ENCODE measurements at places on chromosomes 3 and 15. TPM values are rescaled to one million over a fixed set of nuclear protein-coding genes. Genes with fewer than 3 reads are reported as not detected.

DNA sequence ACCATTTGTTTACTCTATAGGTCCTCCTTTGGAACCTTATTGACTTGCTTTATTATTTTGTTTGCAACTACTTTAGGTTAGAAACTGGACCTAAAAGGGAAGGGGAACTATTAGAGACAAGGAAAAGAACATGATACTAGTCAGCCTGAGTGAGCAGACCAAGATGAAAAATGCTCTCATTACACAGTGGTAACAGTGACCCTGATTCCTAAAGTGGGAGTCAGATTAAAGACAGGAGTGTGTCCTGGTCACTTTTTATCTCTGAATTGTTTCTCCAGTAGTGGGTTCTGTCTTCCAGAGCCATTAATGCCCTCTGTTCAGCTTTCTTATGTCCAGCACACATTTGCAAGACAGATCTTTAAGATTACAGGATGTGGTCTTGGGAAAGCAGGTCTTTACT is 124.1 kb downstream of the TMEM108 start:
- no peak for DNase-seq

DNA sequence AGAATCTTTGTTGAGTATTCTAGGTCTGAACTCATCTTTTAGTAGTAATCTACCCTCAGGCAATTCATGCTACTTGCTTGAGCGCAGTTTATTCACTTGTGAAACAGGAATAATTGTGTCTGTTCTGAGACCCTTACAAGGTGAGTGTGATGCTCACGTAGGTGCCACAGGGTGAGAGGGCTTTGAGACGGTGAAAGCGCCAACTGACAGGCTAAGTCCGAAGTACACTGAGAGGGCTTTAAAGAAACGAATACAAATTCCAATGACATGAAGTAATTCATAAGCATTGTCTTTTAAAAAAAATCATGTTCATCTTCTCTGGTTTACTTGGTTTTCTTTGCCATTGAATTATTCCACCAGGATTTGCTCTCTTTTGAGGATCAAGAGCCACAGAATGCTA is 393.7 kb upstream of the RGMA start:
- no peak for DNase-seq

GRCh38 chr15:99369196-99369595 is 117.9 kb downstream of the LRRC28 start:
- no peak for DNase-seq

DNA sequence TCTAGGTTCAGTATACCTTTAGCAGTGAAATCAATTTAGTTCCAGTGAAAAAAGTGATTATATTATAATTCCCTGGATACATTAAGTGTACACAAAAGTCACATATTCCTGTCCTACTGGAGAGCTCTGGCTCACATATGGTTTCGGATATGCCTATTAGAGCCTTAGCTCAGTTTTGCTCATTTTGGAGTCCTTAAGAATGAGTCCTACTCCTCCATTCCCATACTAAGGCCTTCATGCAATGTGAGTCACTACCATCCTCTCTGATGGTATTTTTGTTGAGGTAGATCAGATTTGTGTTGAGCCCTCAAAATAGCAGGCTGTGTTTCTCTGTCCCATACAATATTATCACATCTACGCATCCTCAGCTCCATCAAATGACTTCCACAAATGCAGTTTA is 294.2 kb upstream of the COL8A1 start:
- DNase-seq, result no peak

DNA sequence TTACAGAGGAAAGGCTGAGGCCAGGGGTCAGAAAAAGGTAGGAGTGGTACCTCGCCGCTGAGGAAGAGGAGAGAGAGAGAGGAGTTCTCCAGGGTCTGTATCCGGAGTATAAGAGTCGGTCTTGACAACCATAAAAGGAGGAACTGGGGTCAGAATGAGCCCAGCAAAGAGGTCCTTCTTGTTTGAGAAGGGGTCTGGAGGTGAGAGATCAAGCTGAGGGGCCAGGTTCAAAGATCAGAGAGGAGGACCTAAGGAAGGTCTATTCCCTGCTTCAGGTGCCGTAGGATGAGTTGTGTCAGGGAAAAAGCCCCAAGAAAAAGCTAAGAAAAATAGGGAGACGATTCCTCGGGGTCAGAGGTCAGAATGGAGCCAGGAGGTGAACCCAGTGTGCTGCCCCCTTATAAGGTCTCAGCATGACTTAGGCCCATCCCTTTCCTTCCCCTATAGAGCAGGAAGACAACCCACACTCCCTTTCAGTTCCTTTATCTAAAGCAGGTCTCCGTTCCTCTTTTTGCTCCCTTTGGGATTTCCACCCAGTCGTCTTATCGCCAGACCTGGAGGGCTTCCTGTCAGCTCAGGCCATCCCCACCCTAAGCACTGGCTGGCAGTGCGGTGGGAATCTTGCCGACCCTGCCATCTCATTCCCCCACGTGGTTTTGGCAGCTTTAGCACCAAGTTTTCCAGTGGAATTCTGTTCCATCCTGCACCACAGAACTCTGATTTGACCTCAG is 651 bp downstream of the MTMR14 start:
- DNase-seq, result no peak

GRCh38 chr3:45978006-45978761 is 17.4 kb downstream of the FYCO1 start:
- DNase-seq, result no peak

DNA sequence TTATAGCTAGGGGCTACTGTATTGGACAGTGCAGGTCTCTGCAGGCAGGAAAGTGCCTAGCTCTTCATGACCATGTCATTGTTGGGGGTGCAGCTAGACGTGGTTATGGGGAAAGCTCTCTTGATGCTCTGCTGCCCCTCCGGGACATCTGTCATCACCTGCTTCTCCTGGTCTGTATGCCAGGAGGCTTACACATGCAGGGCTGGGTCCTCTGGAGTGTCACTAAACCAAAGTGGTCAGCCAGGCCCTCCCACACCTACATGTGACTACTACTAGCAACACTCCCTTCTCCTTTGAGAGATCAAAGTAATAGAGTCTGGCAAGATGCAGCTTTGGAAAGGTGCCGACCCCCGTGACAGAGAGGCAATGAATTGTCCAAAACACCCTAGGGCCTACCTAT is 98.5 kb downstream of the SST start:
- DNase-seq, result no peak

DNA sequence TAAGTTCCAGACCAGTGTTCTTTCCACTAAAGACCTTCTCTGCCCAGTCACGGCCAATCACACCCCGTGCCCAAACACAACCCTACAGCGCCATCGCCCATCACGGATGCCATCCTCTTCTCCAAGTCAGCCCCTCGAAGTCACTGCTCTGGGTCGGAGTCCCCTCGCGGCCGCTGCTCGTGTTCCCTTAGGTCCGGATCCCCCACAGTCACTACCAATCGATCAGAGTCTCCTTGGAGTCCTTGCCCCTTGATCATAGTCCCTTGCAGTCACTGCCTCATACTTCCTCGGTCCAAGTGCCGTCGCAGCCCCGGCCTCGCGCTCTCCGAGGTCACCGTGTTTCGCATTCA is 461 bp downstream of the PCYT1A start:
- DNase-seq, result no peak

DNA sequence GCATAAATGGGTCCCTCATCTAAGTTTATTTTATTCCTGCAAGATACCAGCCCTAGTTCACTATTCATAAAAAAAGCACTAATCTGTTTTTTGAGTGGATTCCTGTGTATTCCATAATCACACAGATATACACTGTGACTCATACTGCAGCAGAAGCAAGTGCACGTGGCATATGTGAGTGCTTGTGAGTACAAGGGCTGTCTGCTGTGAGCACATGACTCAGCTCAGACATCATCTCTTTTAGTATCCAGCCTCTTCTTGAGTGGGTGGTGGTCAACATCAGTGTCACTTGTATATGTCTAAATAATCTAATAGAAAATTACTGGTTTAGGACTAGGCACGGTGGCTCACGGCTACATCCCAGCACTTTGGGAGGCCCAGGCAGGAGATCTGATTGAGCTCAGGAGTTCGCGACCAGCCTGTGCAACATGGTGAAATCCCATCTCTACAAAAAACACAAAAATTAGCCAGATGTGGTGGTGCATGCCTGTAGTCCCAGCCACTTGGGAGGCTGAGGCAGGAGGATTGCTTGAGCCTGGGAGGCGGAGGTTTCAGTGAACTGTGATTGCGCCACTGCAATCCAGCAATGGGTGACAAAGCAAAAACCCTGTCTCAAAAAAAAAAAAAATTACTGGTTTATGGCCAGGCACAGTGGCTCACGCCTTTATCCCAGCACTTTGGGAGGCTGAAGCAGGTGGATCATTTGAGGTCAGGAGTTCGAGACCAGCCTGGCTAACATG is 49.8 kb downstream of the NIPA2 start:
- no peak for DNase-seq

- no peak for DNase-seq
Observed at GRCh38 chr3:58804914-58805313, 138.3 kb upstream of the FAM3D start.

- no peak for DNase-seq
Observed at GRCh38 chr15:39874890-39875549, 45.0 kb downstream of the GPR176 start.

DNA sequence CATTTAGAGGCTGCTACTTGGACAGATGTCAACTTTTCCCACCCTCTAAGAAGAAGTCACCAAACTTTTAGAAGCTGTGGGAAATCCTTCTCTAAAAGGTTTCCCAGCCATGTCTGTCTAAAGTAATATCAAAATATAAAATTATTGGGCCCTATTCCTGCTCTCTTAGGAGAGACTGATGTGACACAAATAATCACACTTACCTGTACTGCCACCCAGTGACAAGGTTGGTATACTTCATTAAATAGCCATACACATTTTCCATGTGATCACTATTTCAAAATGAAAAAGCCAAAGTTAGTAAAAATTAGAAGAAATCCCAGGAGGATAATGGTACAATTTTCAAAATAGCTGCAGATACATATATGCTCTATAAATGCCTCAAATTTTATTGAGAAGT is 12.6 kb downstream of the OSBPL11 start:
- DNase-seq, result no peak

DNA sequence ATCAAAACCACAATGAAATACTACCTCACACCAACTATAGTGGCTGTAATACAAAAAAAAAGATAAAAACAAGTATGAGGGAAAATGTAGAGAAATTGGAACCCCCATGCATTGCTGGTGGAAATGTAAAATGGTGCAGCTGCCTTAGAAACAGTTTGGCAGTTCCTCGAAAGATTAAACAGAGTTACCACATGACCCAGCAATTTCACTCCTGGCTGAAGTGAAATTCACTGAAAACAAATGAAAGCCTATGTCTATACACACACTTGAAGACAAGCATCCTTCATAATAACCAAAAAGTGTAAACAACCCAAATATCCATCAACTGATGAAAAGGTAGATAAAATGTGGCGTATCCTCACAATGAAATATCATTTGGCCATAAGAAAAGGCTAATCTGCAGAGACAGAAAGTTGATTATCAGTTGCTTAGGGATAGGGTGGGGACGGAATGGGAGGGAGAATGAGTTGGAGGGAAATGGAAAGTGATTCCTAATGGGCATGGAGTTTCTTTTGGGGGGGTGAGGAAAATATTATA is 20.1 kb upstream of the RASA2 start:
- DNase-seq, result no peak

- no peak for DNase-seq
Observed at GRCh38 chr3:152621006-152621868, 213.7 kb upstream of the P2RY1 start.

DNA sequence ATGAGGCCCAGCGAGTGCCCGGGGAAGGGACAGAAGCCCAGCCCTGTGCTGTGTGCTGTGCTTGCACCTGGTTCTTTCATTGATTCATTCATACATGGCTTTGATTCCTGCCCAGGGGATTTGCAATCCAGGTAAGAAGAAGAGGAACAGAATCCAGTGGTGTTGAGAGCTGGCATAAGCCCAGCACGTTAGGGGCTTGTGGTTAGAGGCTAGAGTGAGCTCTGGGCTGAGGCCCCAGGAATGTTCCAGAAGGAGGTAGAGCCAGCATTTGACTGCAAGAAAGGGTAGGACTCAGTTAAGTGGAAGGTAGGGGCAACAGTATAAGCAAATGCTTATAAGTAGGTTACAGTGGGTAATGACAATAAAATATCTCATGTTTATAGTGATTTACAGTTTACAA is 2.3 kb downstream of the VWA5B2 start:
- no peak for DNase-seq

- DNase-seq, result no peak
Observed at GRCh38 chr3:59970376-59970775, 920.6 kb upstream of the CFAP20DC start.

DNA sequence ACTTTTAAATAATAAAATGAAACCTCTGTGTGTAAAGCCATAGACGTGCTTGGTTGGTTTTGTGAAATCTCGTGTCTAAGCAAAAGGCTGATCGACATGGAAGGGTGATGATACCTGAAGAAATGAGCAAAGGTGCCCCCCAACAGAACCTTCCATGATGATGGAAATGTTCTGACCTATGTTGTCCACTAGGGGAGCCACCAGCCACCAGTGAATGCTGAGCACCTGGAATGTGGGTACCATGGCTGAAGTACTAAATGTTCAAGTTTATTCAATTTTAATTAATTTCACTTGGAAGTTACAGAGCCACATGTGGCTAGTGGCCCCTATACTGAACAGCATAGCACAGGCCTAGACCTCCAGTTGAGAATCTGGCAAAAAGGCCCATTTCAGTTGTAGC is 158.8 kb downstream of the POLR2M start:
- no peak for DNase-seq

GRCh38 chr3:99544786-99545281 is 93.6 kb upstream of the COL8A1 start:
- DNase-seq, result no peak

DNA sequence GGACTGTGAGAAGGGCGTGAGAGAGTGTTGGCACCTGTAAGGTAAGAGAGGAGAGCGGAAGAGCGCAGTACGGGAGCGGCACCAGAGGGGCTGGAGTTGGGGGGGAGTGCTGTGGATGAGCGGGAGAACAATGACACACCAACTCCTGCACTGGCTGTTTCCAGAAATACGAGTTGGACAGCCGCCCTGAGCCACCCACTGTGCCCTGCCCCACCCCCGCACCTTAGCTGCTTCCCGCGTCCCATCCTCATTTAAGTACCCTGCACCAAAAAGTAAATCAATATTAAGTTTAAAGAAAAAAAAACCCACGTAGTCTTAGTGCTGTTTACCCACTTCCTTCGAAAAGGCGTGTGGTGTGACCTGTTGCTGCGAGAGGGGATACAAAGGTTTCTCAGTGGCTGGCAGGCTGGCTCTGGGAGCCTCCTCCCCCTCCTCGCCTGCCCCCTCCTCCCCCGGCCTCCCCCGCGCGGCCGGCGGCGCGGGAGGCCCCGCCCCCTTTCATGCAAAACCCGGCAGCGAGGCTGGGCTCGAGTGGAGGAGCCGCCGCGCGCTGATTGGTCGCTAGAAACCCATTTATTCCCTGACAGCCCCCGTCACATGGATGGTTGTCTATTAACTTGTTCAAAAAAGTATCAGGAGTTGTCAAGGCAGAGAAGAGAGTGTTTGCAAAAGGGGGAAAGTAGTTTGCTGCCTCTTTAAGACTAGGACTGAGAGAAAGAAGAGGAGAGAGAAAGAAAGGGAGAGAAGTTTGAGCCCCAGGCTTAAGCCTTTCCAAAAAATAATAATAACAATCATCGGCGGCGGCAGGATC is at the start of gene SOX2:
Gene SOX2 (plus strand): TSS at position 601 of the 811 bp plus-strand sequence. CDS start 436 bp downstream, outside the sequence.
- DNase-seq, result peak; percentile 61

SAMMSON gene
- not detected for polyA plus RNA-seq

CHST2 gene
- 23.1 TPM for polyA plus RNA-seq

TRIM42 gene
- polyA plus RNA-seq, result not detected

KCNMB3 gene
- polyA plus RNA-seq, result 7.1 TPM

GASK1A gene
- 3.5 TPM for polyA plus RNA-seq

EHHADH gene
- polyA plus RNA-seq, result 21.8 TPM

AZI2 gene
- 94.2 TPM for polyA plus RNA-seq

CD80 gene
- polyA plus RNA-seq, result 0.25 TPM

PLIN1 gene
- polyA plus RNA-seq, result 2.0 TPM

GOLGA8H gene
- 1.6 TPM for polyA plus RNA-seq

PLCH1 gene
- polyA plus RNA-seq, result 11.9 TPM

A4GNT gene
- 0.68 TPM for polyA plus RNA-seq

All from left renal cortex interstitium (tissue), 4 donors.